ENCODE measurements at places on chromosomes 2 and 18. TPM values are rescaled to one million over a fixed set of nuclear protein-coding genes. Genes with fewer than 3 reads are reported as not detected.

The UGT1A10 gene
- 0.13 TPM for total RNA-seq

The LYG1 gene
- total RNA-seq, result 0.35 TPM

GRCh38 chr2:222450021-222450420, 25.7 kb downstream of the SGPP2 start:
- no peak for DNase-seq
- no peak overlapping the region for H3K27ac ChIP-seq
- H3K4me3 ChIP-seq, result no peak overlapping the region

- H3K27me3 ChIP-seq, result peaks cover 32% of the 10 kb centered on the region
- peak within 1 kb of the TSS; percentile 94 for H3K27ac ChIP-seq
- no peaks in the 10 kb centered on the region for H3K36me3 ChIP-seq
- H3K4me1 ChIP-seq, result no peaks in the 10 kb centered on the region
- H3K4me3 ChIP-seq, result peak within 1 kb of the TSS; percentile 85
- peak; percentile 98 for DNase-seq
Observed at GRCh38 chr2:25041928-25042320, at the start of gene EFR3B. EFR3B (plus strand) TSS chr2:25042076; CDS start chr2:25042313, 237 bp downstream.

GRCh38 chr2:40797120-40797519, 345.2 kb upstream of the SLC8A1 start:
- H3K27me3 ChIP-seq, result no peaks in the 10 kb centered on the region
- no peak overlapping the region for H3K4me3 ChIP-seq
- H3K36me3 ChIP-seq, result no peaks in the 10 kb centered on the region
- no peak for DNase-seq

DNA sequence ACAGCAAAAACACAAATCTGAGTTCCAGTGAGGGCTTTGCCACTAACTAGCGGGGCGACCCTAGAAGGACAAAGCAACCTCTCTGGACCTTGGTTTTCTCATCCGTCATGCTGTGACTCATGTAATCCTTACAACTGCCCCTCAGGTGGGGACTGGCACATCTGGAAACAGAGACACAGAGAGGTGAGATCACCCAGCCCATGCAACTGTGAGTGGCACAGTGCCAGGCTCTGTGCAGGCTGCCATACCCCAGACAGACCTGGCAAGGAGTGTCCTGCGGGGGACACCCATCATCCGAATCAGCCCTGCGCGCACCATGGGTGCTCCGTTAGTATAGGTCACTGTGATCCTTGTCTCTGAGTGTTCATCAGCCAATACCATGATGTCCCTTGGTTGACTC, 198.3 kb downstream of the SMAD7 start:
- DNase-seq, result no peak
- no peak overlapping the region for H3K4me3 ChIP-seq
- H3K27ac ChIP-seq, result no peak overlapping the region
- peaks cover 5% of the 10 kb centered on the region for H3K36me3 ChIP-seq
- H3K27me3 ChIP-seq, result no peaks in the 10 kb centered on the region

GRCh38 chr2:96207073-96207773, 1.4 kb downstream of the STARD7 start:
- no peaks in the 10 kb centered on the region for H3K27me3 ChIP-seq
- no peak for DNase-seq
- peaks cover 5% of the 10 kb centered on the region for H3K36me3 ChIP-seq
- peaks cover 3% of the 10 kb centered on the region for H3K4me1 ChIP-seq
- no peak overlapping the region for H3K27ac ChIP-seq
- H3K4me3 ChIP-seq, result peak overlapping the region; percentile 98

- H3K4me3 ChIP-seq, result no peak within 1 kb of the TSS
- peak; percentile 94 for DNase-seq
- no peaks in the 10 kb centered on the region for H3K36me3 ChIP-seq
- peaks cover 49% of the 10 kb centered on the region for H3K27me3 ChIP-seq
- no peak within 1 kb of the TSS for H3K27ac ChIP-seq
- no peaks in the 10 kb centered on the region for H3K4me1 ChIP-seq
Observed at GRCh38 chr2:11669454-11670291, at the start of gene NTSR2. NTSR2 (minus strand) TSS chr2:11670195; CDS start chr2:11670129, 66 bp downstream.
